ENCODE measurements at places on chromosomes 12 and 14.

DNA sequence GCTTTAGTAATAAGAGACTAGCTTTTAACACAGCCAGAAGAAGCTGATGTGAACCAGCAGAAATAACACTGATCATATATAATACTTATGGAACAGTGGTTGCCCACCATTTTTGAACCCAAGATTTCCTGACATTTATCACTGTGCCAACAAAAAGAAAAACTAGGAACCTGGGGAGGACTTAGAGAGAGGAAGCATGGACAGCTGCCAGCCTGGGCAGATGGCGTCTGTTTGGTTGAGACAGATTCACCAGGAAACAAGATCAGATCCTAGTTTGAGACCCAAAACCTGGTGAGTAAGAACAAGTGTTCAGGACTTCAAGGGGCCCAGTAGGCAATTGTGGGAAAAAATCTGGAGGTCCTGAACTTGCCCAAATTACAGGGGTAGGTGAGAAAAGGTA lies 95.3 kb downstream of the BICD1 start:
- DNase-seq = no peak

- DNase-seq = no peak
These were observed at the start of gene LRCOL1 for GRCh38 chr12:132610051-132610759. Gene LRCOL1 (minus strand): TSS chr12:132610582. CDS start chr12:132606251, 4,331 bp downstream.

GRCh38 chr12:114664651-114665320 lies 19.2 kb downstream of the TBX3 start:
- no peak for DNase-seq

- no peak for DNase-seq
These were observed 1.8 kb downstream of the DCN start for GRCh38 chr12:91180582-91181395.

DNA sequence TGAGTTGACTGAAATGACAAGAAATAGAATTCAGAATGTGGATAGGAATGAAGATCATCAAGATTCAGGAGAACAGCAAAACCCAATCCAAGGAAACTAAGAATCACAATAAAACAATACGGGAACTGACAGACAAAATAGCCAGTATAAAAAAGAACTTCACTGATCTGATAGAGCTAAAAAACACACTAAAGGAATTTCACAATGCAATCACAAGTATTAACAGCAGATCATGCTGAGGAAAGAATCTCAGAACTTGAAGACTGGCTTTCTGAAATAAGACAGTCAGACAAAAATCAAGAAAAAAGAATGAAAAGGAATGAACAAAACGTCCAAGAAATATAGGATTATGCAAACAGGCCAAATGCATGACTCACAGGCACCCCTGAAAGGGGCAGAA lies 15.3 kb upstream of the OR5AU1 start:
- DNase-seq = no peak

DNA sequence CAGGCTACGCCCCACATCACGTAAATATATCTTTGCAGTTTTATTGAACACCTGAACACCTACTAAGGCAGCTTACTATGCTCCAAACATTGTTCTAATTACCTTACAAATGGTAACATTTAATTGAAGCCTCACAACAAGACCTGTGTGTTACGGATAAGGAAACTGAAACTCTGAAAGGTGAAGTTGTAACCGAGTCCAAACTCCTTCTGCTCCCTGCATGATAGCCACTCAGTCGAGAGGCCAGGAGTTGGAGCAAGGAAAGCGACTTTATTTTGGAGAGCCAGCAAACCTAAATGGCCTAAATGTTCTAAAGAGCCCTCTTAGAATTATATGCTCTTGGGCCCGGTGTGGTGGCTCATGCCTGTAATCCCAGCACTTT lies 12.6 kb upstream of the TRPV4 start:
- DNase-seq = no peak

DNA sequence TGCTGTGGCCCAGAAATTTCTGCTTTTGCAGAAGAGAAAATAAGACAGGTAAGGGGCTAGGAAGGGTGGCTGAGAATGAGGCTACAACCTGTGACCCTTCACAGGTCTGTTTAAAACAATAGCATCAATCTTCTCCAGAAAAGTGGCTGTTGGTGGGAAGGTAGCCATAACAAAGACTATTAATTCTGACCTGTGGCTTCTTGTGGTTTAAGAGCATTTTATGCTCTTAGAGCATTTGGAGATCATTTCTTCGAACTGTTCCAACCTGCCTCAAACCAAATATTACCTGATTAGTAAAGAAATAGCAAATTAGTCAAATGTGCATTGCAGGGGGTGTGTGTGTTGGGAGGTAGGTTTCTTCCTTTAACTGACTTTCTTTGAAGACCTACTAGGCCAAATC lies 15.2 kb upstream of the TCP11L2 start:
- no peak for DNase-seq

GRCh38 chr12:52508211-52508610 lies 12.0 kb downstream of the KRT5 start:
- no peak for DNase-seq

DNA sequence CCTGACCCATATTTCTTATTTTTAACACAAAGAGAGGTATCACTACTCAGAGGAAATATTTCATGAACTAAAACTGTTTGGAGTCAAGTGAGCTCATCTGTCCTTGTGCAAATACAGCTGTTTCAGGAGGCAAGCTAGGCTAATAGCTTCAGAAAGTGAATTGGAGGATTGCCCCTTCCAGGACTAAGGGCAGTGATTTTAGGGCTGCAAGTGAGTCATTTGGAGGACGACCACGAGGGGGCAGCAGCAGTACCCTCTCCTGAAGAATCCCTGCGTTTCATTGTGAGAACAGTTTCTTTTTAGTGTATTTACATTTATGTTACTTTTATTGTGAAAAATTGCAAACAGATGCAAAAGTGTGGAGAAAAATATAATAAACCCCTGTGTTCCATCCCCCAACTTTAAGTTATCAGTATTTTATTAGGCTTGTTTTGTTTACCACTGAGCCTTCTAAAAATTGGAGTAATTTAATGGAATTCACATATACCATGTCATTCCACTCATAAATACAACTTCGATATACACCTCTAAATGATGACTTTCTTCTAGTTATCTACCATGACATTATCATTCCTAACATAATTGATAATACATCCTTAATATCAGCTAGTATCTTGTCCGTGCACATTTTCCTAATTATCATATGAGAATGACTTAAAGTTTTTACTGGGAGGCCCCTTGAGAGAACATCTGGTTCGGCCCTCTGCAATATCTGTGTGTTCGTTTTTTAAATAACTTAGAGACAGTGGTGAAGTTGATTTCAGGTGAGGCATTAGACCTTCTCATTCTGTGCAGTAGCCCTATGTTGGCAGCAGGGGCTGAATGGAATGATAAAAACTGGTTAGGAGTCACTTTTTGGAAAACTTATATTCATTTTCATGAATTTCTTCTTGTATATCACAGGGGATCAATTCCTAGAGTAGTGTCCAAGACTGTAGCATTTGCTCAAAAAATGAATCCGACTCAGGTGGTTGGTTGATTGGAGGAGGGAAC lies 13.7 kb downstream of the FOXJ2 start:
- DNase-seq = peak; percentile 26

GRCh38 chr14:58919217-58919616 lies 269.2 kb upstream of the DAAM1 start:
- no peak for DNase-seq

- DNase-seq = no peak
These were observed 6.8 kb downstream of the SCYL2 start for GRCh38 chr12:100273782-100274181.

- DNase-seq = no peak
These were observed 264.2 kb downstream of the ADAMTS20 start for GRCh38 chr12:43287706-43288383.

GRCh38 chr12:96196781-96197180 lies 2.6 kb downstream of the ELK3 start:
- DNase-seq = no peak

DNA sequence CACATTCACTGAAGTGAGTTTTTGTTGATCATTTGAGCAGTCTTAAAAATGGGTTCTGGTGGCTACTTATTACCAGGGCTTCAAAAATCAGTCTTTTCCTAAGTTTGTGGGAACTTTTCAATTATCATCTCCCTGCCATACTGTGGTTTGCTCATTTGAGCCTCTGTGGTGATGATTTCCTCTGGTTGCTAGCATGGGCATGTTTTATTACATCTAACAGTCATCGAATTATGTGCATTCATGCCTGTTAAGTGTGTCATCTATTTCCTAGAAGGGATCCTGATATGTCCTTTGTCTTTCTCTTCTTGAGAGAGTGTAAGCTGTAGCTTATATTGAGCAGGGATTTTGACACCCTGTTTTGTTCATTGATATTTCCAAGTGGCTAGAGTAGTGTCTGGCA lies 116.8 kb downstream of the WIF1 start:
- DNase-seq = no peak

- no peak for DNase-seq
These were observed 14.4 kb downstream of the GALNT16 start for GRCh38 chr14:69274321-69274720.

- no peak for DNase-seq
These were observed 318.6 kb downstream of the ITPR2 start for GRCh38 chr12:26514364-26514763.

DNA sequence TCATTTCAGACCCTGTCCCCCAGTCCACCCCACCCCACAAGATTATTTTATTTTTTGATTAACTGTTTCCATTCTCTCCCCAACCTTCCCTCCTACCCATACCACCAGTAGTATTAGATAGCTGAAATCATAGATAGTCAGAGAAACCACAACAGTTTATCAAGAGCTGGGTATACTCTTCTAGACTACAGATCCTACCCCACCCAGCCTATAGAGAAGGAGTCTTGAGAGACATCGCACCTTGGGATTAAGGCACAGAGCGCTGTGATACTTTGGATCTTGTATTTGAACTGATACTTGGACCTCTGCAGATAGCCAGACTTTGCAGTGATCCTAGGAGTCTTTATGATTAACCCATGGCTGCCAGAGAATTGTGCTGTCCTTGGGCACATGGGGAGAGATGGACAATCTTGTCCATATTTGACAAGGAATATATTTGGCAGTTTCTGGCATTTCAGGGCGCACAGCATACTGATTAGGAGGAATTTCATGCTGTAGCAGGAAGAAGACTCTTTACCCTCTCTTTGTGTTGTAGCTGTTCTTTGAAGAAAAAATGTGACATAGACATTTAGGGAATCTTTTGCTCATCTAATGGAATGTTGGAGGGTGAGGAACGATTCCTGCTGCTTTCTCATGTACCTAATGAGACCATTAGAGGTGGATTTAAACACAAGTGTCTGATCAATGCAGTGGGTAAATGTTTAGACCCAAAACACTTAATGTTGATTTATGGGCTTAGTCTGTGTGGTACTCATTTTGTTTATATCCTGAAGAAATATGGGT lies 982 bp downstream of the RBMS2 start:
- DNase-seq = no peak

GRCh38 chr14:104586832-104587620 lies 7.5 kb downstream of the C14orf180 start:
- DNase-seq = no peak

DNA sequence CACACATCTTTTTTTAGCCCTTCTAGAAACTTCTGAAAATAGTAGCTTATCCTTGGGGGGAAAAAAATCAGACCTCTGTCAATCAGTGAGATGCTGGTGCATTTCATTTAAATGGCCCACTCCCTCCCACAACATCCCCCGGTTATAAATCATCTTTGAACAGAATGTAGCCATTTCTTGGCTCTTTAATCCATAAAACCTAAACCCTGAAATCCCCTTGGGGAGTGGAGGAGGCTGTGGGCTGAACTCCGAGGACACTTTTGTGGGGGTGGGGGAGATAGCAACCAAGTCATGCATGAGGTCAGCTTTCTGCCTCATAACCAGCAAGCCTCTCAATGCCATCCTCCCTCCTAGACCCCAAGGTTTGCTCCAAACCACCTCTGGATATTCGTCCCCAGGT lies 21.0 kb downstream of the HRK start:
- DNase-seq = no peak

GRCh38 chr14:103232031-103232808 lies 101.8 kb upstream of the EIF5 start:
- no peak for DNase-seq

- no peak for DNase-seq
These were observed 18.1 kb downstream of the MANSC1 start for GRCh38 chr12:12331896-12332295.

DNA sequence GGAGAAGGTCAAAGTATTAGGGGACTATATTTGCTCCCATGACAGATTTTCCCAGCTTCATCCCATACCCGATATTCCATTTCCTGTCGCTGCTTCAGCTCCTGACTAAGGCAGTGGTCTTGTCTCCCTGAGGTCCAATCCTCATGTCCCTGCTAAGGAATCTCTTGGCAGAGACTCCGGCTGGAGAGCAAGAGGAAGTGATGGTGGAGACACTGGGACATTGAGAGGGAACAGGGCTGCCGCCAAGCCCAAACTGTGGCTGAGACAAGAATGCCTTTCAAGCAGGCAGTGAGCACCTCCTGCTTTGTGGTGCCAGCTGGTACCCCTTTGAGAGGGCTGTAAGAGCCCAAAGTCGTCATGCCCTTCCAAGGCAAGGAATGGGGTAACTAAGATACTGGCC lies 5.5 kb downstream of the SP7 start:
- no peak for DNase-seq

GRCh38 chr14:48398675-48399282 lies 723.4 kb upstream of the MDGA2 start:
- DNase-seq = no peak

GRCh38 chr12:21559855-21560569 lies 33.9 kb downstream of the SPX start:
- DNase-seq = no peak

DNA sequence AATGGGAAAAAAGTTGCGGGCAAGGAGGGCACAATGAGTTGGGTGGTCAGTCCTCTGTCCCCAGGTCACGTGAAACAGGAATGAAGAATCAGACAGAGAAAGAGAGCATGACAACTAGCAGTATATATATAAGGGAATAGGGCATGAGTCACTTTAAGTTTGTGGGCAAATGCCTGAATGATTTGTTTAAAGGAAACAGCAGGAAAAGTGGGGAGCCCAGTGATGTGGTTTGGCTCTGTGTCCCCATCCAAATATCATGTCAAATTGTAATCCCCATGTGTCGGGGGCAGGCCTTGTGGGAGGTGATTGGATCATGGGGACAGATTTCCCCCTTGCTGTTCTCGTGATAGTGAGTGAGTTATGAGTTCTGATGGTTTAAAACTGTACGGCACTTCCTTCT lies 195.3 kb upstream of the IGF1 start:
- DNase-seq = no peak

GRCh38 chr14:34177466-34177865 lies 226.6 kb upstream of the EGLN3 start:
- no peak for DNase-seq

DNA sequence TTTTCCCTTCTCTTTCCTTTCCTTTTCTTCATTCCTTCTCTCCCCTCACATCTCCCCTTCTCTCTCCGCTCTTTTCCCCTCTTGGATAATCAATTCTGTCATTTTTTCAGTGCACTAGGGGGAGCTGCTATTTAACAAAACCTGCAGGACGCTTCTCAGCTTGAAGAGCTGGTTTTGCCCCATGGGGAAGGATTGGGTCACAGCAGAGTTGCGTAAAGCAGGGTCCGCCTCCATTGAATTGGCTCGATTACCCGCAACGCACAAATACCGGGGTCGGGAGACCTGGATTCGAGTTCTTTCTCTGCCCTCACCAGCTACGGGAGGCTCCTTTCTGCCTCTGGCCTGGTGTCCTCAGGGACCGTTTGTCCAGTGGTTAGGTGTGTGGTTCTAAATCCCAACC lies 42.1 kb upstream of the CHGA start:
- DNase-seq = no peak
